ENCODE measurements at places on chromosomes 4 and X.

GRCh38 chrX:17798921-17799320, 61.6 kb downstream of the SCML1 start:
- DNase-seq: no peak

- DNase-seq: no peak
Measured at GRCh38 chr4:167196344-167197012, 37.8 kb downstream of the SPOCK3 start.

- no peak for DNase-seq
Measured at GRCh38 chr4:85703096-85703495, 228.1 kb downstream of the ARHGAP24 start.

DNA sequence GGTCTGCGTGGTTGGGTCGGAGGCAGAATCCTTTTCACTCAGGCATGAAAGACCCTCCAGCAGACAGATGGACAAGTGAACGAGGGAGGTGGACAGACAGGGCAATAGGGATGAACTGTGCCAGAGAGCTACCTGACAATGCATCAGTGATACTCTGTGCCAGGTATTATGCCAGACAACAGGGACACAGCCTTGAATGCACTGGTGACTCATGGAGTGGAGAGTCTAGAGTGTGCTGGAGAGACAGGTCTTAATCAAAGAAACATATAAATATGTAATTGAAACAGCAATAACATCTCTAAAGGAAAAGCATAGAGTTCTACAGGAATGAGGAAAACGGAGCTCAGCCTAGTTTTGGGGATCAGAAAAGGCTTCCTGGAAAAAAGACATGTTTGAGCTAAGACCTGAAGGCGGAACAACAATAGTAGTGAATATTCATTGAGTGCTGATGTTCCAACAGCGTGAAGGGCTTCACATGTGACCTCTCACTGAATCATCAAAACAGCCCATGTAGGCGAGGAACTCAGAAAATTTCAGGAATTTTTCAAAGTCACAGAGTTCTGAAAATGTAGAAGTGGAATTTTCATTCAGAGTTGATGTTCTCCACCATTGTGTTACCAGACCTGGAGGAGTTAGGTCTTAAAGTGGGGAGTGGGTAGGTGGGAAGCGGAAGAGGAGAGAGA, 20.0 kb upstream of the FGFBP2 start:
- DNase-seq: no peak

DNA sequence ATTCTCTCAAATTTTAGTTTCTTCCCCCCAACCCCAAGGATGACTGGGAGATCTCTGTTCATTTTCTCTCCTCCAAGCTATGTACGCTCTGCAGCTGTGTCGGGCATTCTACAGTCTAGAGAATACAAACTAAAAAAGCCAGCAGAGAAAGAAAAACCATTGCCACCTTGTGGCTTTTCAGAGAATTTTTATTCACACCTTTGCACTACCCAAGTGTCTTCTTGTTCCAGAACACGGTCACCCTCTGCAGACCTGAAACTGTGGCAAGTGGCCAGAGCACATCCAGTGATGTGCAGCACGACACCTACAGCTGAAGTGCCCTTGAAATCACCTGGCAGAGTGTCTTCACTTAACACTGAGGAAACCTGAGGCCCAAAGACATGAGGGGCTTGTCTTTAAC, 68.6 kb downstream of the CHST7 start:
- DNase-seq: no peak

DNA sequence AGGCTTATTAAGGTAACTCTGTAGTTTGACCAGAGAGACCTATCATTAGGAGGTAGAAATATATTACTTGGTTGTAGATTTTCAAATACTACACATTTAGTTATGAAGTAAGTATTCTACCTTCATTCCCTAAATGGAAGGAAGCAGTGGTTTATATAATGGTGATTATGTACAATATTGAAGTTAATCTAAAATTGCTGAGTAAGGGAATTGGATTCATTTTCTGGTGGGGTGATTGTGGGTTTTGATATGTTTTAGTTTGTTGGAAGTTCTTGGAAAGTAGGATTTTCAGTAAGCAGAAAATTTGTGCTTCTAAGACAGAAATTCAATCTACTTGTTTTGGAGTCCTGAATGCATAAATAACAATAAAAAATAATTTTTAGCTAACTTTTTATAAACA, 1830.9 kb upstream of the ADGRL3 start:
- no peak for DNase-seq

- no peak for DNase-seq
Measured at GRCh38 chr4:159107203-159107925, 4.5 kb downstream of the RAPGEF2 start.

DNA sequence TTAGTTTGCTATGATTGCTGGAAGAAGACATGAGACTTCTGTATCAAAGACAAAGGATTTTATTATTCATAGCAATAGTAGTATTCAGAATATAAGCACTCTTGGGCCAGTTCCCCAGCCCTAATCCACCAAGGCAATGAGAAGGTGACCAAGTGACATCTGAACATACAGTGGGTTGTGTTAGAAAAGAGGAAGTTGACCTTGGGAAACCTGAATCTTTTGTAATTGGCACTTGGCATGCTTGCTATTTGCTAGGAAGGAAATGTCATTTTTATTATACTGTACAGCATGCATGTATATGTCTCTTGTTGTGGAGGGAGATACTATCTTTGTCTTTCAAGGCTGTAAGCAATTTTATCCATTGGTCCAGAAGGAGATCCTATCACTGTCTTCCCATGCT, 216.1 kb upstream of the FAT1 start:
- DNase-seq: no peak

DNA sequence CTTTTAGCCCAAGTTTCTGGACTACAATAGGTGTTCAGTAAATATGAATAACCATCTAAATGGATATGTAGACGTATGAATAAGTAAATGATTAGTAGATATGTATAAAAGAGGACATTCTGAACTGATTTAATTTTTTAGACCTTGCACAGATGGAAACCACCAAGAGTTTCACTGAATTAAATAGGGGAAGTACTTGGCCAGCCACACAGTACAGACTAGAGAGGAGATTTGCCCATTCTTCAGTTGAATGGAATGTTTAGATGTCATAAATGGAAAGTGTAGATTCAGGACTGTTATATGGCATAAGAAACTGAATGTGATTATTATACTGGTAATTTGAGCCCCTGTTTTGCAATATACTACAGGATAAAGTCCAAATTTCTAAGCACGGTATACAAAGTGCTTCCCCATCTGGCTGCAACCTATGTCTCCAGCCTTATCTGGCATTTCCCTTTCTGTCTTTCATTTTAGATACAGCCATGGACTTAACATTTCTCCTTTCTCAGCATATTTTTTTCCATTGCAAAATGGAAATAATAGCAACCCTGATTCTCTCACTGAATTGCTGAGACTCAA, 137.8 kb upstream of the HS3ST1 start:
- DNase-seq: no peak

GRCh38 chr4:78864405-78865024, 74.7 kb downstream of the PAQR3 start:
- no peak for DNase-seq

DNA sequence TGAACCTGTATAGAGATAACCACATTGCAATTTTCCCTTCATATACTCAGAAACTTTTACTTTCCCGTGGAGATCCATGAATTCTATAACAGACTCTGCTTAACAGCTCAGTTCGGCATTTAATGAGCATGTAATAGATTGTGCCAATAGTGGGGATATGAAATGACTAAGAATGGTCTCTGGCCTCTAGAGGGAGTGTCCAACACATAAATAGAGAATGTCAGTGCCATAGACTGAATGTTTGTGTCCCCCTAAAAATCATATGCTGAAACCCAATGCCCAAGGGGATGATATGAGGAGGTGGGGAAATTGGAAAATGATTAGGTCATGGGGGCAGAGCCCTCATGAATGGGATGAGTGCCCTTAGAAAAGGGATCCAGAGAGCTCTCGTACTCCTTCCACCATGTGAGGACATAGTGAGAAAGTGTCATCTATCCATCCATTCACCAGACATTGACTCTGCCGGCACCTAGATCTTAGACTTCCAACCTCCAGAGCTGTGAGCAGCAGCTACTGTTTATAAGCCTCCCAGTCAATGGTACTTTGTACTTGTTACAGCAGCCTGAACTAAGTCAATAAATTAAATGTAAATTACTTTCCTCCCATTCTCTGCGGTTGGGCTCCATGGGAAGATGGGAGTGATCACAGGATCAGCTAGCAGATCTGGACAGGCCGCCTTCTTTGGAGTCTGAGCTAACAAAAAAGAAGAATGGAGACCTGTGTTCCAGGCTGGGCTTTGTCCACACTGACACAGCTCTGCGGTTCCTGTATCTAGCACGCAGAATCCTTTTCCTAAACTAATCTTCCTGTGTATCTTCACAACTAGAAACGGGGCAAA, 28.1 kb upstream of the HPSE start:
- DNase-seq: no peak

GRCh38 chr4:174365018-174365587, 81.4 kb downstream of the CEP44 start:
- DNase-seq: no peak

GRCh38 chrX:18962329-18962728, 21.6 kb downstream of the PHKA2 start:
- no peak for DNase-seq

DNA sequence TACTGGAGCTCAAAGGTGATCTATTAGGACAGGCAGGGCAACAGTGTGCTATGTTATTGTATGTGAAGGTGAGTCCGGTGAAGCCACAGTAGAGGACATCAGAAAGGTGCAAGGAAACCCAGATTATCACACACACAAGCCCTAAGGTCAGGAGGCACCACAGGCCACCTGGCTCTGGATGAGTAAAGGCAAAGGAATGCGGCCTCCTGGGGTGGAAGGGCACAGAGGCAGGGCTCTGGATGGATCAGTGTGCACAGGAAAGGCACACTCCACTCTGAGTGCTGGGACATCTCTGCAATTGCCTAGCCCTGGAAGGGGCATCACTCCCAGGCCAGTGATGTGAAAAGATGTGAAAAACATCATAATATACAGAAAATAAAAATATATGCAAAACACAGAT, 683.5 kb downstream of the TRIML1 start:
- no peak for DNase-seq

DNA sequence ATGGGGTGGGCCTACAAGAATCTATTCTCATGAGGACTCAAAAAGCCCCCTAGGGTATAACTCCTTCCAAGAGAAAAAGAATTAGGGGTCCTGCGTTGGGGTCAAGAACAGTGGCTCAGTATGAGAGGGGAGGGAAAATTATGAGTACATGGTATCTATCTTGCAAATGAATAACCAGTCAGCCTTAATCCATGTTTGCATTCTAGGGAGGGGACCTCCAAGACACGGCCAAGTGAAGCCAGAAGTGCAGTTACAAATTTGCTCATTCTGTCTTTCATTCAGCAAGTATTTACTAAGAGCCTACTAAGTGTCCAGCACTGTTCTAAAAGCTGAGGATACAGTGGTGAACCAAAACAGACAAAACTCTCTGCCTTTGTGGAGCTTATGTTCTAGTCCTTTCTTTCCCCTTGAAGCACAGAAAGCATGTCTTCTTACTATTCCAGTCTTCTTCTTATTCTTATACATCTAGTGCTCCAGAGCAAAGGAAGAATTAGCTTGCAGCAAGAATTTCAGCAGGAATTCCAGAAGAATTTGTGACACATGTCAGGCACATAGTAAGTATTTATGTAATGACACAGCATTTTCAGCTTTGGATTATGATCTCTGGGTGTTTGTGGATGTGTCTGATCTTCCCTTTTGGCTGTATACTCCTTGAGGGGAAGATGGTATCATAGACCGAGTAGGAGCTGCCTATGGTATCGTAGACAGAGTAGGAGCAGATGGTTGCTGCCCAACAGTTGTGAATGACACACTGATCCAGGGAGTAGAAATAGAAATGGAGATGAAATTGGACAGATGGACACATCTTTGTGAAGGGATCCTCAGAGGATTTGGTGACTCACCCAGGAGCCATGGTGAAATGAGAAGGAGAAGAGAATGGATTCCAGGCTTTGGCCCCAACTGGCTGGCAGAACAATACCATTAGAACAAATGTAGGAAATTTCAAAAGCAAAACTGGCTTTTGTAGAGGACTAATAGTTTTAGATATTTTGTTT, 75.9 kb downstream of the COQ2 start:
- no peak for DNase-seq

- no peak for DNase-seq
Measured at GRCh38 chr4:155271557-155271956, 63.1 kb downstream of the NPY2R start.

Measured in activated T-helper 1 cell treated with anti-CD3 and anti-CD28 coated beads, Interleukin-2, amount 50 U/mL, for 16 hours (primary cell).